ENCODE measurements at places on chromosomes 5 and 9.

DNA sequence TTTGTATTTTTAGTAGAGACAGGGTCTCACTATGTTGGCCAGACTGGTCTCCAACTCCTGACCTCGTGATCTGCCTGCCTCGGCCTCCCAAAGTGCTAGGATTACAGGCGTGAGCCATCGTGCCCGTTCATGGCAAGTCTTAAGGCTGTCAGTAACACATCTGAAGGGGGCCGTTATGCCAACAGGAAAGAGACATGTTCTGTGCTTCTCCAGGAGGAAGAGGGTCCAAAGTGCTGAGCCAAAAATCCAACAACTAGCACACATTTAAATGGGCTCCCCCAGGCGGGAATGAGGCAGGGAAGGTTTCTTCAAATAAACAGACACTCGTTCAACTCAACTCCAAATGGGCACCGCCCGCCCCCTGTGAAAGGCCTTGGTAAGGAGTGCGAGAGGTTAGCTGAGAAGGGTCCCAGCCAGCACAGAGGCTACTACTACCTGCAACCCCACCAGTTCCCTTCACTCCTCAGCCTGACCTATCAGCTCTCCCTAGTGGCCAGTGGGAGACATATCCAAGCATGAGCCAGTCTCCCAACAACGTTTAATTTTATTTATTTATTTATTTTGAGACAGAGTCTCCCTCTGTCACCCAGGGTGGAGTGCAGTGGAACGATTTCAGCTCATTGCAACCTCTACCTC is 84.1 kb upstream of the DMRT1 start:
- peak; percentile 25 for DNase-seq

DNA sequence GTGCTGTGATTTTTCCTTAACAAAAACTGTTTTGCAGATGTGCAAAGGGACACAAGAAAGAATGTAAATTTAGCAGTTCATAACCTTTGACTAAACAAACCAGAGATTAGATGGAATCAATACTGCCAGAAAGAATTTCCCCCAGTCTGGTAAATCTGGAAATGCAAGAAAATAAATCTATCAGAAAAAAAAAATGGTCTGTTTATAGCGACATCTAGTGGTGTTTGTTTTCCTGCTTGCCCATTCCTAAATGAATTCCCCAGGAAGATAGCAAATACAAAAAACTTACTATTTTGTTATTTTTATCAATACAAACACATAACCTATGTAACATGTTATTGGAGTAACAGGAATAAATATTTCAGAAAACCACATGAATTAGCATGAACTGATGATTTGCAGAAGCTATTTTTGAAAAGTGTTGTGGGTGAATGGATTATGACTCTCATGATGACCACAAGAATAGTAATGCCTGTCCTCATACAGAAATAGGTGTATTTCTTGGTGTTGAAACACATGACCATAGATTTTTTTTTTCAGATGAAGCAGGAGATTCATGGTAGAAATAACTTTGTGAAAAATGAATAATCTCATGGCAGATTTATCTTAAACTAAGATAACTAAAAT is 1703.8 kb downstream of the MAT2B start:
- peak; percentile 39 for DNase-seq

DNA sequence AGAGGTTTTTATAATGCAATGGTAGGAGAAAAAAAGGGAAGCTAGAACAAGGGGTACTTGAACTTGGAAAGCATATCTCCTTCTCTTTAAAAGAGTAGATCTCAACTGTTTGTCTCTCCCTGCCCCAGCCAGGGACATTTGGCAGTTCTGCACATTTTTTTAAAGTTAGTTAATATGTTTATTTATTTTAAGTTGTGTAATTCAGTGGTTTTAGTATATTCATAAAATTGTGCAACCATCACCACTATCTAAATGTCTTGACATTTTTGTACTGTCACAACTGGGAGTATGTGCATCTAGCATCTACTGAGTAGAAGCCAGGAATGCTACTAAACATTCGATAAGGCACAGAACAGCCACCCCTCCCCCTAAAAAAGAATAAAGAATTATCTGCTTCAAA is 103.5 kb upstream of the DPYSL3 start:
- no peak for DNase-seq

- DNase-seq = no peak
Measured at GRCh38 chr5:178385496-178385890, 152.9 kb upstream of the PHYKPL start.

- no peak for DNase-seq
Measured at GRCh38 chr9:16417749-16418148, 452.7 kb downstream of the BNC2 start.

DNA sequence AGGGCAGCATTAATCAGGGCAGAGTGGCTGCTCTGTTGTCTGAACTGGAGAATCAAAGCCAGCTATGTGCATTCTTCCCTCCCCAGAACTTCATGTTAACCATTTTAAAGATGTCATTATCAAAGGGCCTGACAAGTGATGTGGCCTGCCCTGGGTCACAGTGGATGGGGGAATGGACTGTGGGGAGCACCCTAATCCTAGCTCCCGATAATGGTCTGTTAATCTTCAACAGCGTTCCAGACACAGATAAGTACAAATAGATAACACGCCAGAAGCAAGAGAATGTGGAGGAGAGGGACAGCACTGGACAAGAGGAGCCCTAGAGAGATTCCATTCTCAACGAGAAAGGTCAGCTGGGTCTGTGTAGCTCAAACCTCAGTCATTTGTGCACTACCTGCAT is 77.5 kb downstream of the DPYSL3 start:
- DNase-seq = no peak

- no peak for DNase-seq
Measured at GRCh38 chr5:54558362-54558761, 40.8 kb downstream of the SNX18 start.

DNA sequence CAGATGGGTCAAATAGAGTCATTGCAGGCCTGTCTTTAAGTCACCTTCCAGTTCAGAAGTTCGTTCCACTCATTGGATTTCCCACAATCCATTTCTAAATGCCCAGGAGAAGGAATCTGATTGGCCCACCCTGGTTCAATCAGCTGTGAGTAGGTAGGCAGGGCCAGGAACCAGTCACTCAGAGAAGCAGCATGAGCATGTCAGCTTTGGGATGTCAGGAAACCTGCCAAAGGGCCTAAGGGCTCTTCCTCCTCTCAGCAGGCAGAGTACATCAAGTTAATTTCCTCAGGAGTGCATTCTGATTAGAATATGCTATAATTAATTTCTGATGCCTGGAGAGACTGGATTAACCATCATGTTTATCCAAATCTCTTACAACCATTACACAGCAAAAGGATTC is 412.9 kb upstream of the CCNH start:
- DNase-seq = no peak

DNA sequence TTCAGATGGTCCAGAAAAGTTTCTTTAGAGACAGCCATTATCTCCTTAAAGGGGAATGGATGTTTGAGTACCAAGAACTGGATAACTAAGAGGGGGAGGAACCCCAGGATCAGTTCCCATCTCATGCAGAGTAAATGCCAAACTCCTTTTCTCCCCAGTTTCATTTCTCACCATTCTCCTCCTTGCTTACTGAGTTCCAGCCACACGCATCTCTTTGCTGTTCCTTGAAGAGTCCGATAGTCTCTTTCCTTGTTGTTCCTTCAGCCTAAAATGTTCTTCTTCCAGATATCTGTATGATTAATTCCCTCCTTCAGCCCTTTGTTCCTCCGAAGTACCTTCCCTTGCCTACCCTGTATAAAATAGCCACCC is 30.0 kb downstream of the KDM4C start:
- DNase-seq = no peak

- DNase-seq = no peak
Measured at GRCh38 chr5:64514612-64515011, 8.8 kb downstream of the RGS7BP start.

GRCh38 chr9:2138646-2139045 is 123.5 kb downstream of the SMARCA2 start:
- peak; percentile 27 for DNase-seq

- DNase-seq = no peak
Measured at GRCh38 chr9:88071331-88071730, 66.9 kb downstream of the SPATA31C2 start.

DNA sequence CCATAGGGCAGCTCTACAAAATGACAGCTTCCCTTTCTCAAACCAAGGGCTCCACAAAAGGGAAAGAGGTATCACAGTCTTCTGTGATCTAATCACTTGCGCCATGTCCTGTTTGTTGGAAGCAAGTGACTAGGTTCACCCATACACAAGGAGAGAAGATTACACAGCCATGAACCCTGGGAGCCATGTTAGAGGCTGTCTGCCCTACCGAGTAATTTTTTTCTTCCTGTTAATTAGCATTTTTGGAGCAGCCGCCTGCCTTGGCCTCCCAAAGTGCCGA is 33.2 kb upstream of the GOLPH3 start:
- DNase-seq = no peak

DNA sequence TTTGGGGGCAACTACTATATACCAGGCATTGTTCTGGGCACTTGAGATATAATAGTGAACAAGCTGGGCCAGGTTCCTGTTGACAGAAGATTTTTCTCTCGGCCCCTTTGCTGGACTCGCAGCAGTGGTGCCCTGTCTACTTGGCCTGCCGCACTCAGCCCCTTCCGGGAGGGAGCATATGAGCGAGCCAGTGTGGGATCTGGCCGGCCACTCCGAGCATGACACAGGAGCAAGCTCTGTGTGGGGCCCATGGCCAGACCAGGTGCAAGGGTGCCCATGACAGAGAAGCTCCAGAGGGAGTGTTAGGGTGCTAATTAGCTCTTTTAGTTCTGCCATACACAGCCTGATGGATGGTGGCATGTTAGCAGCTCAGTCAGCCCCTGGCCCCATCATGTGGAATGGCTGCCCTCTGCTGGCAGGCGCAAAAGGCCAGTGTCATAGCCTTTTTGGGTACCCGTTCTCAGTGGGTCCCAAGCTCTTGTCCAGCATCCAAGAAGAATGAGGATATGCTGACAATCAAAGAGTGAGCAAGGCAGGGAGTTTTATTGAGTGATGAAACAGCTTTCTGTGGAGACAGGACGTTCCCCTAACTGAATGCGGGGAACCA is 9.3 kb upstream of the KIF4B start:
- DNase-seq = peak; percentile 3

DNA sequence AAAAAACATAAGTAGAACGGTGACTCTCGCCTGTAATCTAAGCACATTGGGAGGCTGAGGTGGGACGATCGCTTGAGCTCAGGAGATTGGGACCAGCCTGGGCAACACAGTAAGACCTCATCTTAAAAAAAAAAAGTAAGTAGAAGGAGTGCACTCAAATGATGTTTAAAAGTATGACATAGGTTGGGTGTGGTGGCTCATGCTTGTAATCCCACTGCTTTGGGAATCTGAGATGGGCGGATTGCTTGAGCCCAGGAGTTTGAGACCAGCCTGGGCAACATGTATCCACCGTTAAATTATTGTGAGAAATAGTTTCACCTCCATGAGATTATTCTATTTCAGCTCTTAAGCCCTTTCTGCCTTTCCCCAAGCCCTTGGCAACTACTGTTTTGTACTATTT is 11.2 kb downstream of the DENND4C start:
- no peak for DNase-seq

DNA sequence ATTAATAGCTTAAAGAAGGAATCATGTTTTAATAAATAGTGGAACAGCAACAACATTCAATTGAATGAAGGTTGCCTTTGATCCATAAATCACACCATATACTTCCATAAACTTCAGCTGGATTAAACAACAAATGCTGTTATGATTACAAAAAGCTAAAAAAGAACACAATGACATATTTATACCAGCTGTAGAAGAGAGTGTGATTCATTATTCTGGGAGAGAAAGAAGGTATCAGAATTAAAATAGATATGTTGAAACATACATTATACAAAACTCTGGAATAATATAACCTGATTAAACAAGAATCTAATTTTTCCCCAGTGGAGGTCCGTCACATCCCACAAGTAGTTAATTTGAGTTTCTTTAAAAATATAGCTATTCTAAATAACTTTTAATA is 7.5 kb upstream of the RECK start:
- no peak for DNase-seq

- peak; percentile 53 for DNase-seq
Measured at GRCh38 chr5:150778517-150779396, at the start of gene SMIM3. SMIM3 (plus strand) TSS chr5:150778757; CDS start chr5:150795441, 16,684 bp downstream.

- DNase-seq = no peak
Measured at GRCh38 chr9:105887679-105888078, 193.3 kb downstream of the TMEM38B start.

- DNase-seq = no peak
Measured at GRCh38 chr5:127650022-127650421, 1.1 kb downstream of the CTXN3 start.

DNA sequence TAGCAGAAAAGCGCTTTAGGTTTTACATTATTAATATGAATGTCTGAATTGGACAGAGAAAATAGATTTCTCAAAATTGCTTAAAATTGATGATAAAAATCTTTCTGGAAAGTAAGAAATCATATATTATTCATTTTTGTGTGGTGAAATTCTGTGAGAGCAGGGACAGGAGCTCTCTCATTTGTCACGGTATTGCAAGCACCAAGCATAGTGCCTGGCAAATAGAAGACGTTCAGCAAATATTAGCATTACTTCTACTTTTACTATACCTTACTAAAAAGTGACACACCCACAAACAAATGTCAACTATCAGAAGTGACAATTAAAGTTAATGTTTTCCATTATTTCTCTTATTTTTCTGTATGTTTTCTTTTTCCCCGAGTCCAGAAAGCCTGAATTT is 69.1 kb downstream of the XRCC4 start:
- DNase-seq = no peak

GRCh38 chr5:139966856-139967255 is 76.2 kb downstream of the NRG2 start:
- no peak for DNase-seq

DNA sequence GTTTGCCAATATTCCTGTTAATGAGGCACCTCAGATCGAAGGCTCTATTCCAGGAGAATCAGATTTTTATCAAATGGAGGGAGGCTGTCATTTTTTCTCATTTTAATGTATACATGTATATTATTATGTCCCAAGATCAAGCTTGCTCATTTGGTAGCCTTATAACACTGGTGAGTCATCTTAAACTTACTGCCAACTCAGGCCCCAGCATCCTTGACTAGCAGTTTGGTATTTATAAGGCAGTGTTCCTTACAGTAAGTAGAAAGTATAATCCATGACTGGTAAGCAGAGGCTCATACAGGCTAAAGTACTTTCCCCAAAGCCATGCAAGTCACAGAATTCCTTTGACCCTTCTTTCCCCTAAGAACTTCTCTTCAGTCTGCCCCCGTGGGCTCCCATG is 90.7 kb upstream of the NR3C1 start:
- DNase-seq = no peak

DNA sequence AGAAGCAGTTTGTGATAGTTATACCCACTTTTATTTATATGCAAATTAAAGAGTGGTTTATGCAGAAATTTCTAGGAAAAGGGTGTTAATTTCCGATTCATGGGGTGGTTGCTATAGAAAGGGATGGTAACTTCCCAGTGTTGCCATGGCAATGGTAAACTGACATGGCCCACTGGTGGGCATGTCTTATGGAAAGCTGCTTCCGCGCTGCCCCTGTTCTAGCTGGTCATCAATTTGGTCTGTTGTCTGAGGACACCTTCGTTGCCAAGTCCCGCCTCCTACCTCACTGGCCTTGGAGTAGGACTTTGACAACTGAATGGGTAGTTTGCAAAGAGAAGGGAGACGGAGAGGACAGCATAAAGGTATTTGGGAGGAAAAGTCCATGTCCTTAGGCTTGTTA is 74.0 kb upstream of the SMIM23 start:
- no peak for DNase-seq
